ENCODE measurements at places on chromosomes 7 and 10. TPM values are rescaled to one million over a fixed set of nuclear protein-coding genes. Genes with fewer than 3 reads are reported as not detected.

ERVW-1 gene
- total RNA-seq: not detected

FOXI2 gene
- total RNA-seq: 0.24 TPM

PDE6C gene
- total RNA-seq: not detected

LDB1 gene
- 151 TPM for total RNA-seq

TRPV5 gene
- not detected for total RNA-seq

DNA sequence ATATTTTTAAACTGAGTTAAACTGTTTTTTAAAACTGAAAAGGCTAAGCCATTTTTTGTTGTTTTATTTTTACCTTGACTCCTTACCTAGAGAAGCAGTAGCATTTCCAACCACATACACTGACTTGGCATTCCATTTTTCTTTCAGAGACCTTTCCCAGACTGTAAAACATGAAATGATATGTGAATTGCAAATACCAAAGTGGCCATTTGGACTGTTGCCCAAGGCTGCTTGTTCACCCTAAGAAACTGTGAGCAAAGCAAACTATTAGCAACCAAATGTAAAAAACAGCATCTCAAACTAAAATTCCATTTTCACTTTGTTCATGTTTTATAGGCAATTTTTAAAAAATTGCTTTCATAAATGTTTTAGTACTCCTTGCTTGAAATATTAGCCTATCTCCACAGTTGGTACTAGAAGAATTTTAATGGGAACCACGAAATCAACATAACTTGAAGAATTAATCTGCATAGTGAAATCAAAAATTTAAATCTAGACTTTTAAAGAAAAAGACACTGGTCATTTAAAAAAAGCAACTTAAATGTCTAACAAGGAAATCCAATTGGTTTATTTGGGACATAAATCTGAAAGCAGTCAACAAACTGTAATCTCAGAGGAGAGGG, 10.8 kb downstream of the UROS start:
- no peak for DNase-seq

DNA sequence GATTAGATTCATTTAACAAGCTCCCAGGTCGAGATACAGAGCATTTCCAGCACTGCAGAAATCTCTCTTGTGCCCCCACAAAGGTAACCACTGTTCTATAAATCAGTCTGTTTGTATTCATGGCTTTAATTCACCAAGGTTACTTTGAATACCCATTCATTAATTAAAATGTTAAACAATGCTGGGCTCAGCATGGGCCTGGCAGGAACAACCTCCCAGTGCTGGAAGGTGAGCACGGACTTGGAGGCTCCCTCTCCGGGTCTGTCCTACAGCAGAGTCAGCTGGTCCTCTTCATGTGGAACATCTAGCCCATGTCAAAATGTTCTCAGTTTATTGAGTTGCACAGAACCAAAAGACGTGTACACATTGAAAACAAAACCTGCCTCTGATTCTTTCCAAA, 15.6 kb upstream of the EFCAB10 start:
- DNase-seq: no peak

DNA sequence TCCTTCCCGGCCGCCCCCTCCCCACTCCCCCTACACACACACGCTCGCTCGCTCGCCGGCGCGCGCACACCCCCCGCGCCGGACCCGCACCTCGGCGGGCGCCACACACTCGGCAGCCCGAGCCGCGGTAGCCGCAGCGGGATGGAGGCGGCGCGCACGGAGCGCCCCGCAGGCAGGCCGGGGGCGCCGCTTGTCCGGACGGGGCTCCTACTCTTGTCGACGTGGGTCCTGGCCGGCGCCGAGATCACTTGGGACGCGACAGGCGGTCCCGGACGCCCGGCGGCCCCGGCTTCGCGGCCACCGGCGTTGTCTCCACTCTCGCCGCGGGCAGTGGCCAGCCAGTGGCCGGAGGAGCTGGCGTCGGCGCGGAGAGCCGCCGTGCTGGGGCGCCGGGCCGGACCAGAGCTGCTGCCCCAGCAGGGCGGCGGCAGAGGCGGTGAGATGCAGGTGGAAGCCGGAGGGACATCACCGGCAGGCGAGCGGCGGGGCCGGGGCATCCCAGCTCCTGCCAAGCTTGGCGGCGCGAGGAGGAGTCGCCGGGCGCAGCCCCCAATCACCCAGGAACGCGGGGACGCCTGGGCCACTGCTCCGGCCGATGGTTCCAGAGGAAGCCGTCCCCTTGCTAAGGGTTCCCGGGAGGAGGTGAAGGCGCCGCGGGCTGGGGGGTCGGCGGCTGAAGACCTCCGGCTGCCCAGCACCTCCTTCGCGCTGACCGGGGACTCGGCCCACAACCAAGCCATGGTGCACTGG, at the start of gene SORCS3:
SORCS3 (plus strand) TSS at position 104 of the 750 bp plus-strand sequence.
- DNase-seq: no peak

DNA sequence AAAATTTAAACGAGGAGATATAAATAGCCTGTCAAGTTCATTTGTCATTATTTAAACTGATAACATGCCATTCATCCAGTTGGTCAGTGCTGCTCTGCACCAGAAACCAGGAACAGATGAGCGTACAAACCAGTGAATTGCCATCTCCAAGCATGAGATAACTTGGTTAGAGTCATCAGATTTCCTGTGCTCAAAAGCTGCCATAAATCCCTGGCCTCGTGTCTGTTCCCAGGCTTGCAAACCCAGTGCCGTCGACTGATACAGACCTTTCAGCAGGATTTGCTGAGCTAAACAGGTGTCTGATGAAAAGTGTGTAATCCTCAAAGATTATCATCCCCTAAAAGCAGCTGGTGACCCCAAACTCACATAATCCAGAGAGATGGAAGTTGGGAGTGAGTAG, 96.0 kb upstream of the SAMD8 start:
- DNase-seq: no peak

- no peak for DNase-seq
Measured at GRCh38 chr7:155884225-155885166, 72.2 kb upstream of the SHH start.

DNA sequence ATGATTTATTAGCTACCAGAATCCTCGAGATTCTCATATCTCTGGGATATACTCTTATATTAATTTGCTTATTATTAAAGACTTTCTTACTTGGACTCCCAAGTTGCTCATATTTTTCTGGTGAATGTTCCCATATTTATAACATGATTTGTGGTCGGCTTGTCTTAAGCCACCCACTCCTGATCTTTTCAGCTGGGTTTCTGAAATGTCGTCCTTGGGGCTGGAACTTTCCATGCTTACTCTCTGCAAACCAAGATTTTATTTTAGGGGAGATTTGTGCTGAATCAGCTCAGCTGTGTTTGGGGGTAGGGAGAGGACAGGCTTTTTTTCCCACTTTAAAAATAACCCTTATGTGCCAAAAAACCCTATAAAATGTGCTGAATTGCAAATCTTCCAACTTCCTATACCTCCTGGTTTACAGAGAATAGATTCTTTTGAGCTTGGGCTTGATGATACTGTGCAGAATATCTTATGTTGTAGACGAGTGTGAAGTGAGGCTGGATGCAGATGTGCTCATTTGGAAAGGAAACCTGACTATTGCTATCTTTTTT, 162.1 kb downstream of the SND1 start:
- no peak for DNase-seq

GRCh38 chr7:102459221-102459844, 5.3 kb downstream of the ALKBH4 start:
- DNase-seq: no peak

DNA sequence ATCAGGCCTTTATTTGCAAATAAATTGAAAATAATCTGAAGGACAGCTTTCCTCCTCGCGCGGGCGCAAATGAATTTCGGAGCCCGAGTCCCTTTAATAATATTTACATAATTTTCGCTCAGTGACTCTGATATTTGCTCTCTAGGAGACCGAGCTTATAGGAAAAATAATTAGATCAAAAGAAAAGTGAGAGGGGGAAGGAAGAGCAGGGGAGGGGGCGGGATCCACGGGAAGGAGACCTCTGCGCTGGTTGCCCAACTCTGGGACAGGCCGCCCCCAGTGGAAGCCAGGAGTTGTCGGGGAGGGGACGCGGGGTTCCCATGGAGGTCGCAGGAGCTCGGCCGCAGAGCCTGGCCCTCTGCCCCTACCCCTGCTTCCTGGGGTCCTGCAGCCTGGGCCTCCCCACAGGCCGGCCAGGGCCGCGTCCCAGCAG, 5.8 kb downstream of the UNCX start:
- no peak for DNase-seq

- no peak for DNase-seq
Measured at GRCh38 chr7:99469381-99470065, 3.2 kb upstream of the ZNF789 start.

DNA sequence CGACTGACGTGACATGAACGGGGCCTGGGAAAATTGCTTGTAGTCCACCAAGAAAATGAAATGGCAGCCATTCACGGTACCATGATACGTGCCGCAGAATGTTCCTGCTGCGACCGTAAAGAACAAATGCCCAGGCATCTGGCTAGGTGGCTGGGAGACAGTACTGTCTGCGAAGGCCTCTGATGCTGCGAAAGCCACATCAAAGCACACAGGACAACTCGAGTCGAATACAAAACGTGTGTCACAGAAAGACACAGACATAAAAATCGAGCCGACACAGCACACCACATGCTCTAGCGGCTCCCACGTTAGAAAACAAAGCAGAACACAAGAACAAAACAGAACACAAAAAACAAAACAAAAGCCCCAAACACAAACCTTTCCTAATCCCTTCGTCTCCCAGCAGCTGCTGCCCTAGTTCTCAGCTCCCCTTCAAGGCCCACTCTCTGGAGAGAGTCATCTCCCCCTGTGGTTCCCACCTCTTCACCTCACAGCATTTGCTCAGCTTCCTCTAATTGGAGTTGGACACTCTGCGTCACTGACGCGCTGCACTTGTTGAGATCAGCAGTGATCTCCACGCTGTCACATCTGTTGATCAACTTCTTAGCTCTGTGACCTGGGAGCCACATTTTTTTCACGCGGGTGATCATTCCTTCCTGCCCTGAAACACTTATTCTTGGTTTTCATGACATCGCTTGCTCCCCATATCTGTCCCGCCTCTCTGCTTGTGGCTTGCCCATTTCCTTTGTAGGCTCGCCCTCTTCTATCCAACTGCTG, 112.2 kb downstream of the CLEC2L start:
- peak; percentile 91 for DNase-seq

DNA sequence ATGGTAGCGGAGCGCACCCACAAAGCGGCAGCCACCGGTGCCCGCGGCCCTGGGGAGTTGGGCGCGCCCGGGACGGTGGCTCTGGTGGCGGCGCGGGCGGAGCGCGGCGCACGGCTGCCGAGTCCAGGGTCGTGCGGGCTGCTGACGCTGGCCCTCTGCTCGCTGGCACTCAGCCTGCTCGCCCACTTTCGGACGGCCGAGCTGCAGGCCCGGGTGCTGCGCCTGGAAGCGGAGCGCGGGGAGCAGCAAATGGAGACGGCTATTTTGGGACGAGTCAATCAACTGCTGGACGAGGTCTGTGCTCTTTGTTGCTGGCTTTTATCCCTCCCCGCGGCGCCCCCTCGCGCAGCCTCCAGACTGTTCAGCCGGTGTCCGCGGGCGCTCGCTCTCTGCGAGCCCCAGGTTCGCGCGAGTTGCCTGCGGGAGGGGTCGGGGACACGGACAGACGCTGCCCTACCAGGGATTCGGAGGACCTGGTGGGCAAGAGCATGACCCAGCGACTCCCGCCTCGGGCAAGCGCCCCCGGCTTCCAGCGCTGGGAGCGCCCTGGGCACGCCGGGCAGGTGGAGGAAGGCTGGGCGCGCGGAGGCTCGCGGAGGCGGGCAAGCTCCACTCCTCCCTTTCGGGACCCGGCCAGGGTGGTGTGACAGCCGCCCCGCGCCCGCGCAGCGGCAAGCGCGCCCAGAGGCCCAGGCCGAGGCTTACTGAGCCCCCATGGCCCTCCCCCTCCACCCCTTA, 887 bp downstream of the COL13A1 start:
- no peak for DNase-seq

DNA sequence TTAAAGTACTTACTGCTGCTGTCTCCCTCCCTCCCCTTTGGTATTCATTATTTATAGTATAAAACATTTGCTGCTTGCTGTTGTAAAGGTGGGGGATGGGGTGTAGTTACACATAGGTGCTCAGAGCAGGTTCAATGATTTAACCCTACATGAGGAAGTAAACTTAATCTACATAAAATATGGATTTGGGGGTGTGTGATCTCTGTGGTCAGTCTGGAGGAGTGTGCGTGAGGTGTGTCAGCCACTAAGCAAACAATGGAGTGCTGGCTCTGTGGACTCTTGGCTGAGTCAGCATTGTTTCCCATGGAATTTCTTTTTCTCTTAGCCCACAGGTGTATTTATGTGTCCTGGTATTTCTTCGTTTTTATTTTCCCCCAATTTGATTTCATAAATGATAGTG, 133.9 kb downstream of the AUTS2 start:
- no peak for DNase-seq

GRCh38 chr7:14305233-14305866, 315.9 kb upstream of the ETV1 start:
- no peak for DNase-seq

DNA sequence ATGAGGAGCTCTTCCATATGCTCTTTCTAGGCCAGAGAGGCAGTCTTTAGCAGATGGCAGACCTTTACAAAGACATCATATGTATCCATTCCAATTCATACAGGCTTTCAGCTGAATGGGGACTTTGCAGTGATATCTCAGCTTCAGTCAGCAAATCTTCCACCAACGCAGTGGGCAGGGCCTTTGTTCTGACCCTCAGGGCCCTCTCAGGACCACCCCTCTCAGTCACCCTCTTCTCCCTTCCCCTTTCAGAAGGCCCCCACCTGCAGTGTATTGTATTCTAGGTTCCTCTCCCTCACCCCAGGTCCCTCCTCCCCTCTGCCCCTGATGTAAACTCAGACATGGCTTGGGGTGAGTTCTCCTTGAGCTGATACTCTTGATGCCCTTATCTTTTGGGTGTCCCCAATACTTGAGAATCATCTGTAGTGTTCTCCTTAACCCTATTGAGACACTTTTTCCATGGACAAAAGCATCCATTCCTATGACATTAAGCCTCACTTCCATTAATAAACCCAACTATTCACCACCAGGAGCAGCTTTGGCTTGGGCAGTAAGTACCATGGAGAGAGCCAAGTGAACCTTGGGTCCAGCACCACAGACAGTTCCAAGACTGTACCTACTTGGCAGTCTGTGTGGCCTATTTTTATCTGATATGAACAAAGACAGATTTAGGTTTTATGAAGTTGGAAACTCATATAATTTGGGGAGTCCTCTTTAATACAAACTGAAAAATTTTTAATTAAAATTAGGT, 62.7 kb downstream of the ADCYAP1R1 start:
- DNase-seq: no peak

DNA sequence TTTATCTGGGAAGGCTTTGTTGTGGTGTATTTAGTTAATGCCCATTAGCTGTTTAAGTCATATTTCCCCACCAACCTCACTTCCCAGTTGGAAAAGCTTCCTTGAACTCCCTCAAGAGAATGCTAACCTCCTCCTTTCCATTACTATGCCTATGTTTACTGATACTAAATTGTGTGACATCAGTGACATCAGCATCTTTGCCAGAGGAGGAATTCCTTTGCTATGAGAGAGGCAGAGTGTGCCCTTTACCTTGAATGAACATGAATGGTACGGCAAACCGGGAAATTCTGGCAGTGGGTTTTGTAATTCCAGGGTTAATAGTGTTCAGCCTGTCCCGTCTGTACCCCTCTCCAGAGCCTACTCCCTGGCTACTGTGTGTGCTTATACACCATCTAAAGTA, 22.1 kb upstream of the GLCCI1 start:
- no peak for DNase-seq

GRCh38 chr7:139284252-139284896, 53.3 kb downstream of the UBN2 start:
- no peak for DNase-seq

GRCh38 chr10:16648366-16648765, 126.7 kb upstream of the C1QL3 start:
- DNase-seq: no peak

GRCh38 chr7:103905997-103906396, 83.5 kb downstream of the RELN start:
- no peak for DNase-seq

Measured in naive thymus-derived CD4-positive, alpha-beta T cell (primary cell).